Effector memory CD4-positive, alpha-beta T cell (primary cell): ENCODE measurements at places on chromosomes 7 and 10.
A peak's percentile ranks its signal among the peaks of the same experiment; 100 is the strongest.

GRCh38 chr7:26900251-26900650 lies 35.9 kb upstream of the SKAP2 start:
- no peaks in the 10 kb centered on the region for H3K36me3 ChIP-seq
- no peak overlapping the region for H3K4me3 ChIP-seq
- no peaks in the 10 kb centered on the region for H3K27me3 ChIP-seq
- H3K4me1 ChIP-seq: no peaks in the 10 kb centered on the region
- DNase-seq: no peak

DNA sequence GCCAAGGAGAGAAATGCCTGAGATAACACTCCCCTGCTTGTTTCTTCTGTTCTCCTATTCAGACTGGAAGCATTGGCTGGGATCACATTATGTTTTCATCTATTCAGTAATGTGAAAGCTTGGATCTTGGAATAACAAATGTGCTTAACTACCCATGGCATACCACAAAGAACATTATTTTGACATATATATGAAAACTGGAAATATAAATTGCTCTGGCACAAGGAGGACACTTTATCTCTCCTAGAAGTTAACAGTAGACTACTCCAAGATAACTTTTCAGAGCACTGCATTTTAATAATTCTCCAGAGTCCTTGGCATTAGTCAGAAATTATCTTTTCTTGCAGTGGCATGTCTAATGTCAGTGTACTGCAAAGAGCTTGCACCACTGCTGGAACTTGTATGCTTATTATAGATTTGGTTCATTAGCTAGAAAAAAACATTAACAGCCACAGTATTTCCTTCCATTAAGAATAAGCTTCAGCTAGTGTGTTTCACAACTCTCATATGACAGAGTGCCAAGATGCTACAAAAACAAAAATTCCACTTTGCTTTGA lies 169.3 kb upstream of the LRRN3 start:
- H3K27ac ChIP-seq: no peak overlapping the region
- no peak for DNase-seq
- H3K36me3 ChIP-seq: no peaks in the 10 kb centered on the region
- no peaks in the 10 kb centered on the region for H3K4me1 ChIP-seq
- H3K27me3 ChIP-seq: no peaks in the 10 kb centered on the region

- H3K4me3 ChIP-seq: no peak overlapping the region
- H3K4me1 ChIP-seq: no peaks in the 10 kb centered on the region
- no peaks in the 10 kb centered on the region for H3K36me3 ChIP-seq
- peaks cover 21% of the 10 kb centered on the region for H3K27me3 ChIP-seq
- DNase-seq: no peak
These were observed 1.9 kb upstream of the ARHGAP22 start for GRCh38 chr10:48606530-48607355.

DNA sequence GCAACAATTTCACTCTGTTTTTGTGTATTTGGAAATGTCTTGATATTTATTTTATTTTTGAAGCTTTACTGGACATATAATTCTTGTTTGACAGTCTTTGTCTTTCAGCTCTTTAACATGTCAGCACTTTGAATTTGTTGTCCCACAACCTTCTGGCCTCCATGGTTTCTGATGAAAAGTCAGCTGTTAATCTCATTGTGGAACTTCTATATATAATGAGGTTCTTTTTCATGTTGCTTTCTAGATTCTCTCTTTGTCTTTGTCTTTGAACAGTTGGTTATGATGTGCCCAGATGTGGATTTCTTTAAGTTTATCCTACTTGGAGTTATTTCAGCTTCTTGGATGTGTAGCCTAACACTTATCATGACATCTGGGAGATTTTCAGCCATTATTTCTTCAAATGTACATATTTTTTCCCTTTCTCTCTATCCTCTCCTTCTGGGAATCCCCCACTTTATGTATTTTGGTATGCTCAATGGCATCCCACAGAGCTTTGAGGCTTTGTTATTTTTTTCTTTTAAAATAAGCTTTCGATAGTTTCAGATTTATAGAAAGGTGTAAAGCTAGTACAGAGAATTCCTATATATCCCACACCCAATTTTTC lies 9.5 kb upstream of the LMTK2 start:
- H3K27me3 ChIP-seq: no peaks in the 10 kb centered on the region
- H3K27ac ChIP-seq: no peak overlapping the region
- no peak for DNase-seq
- H3K4me1 ChIP-seq: no peaks in the 10 kb centered on the region
- no peak overlapping the region for H3K4me3 ChIP-seq

GRCh38 chr7:36348256-36348655 lies 41.4 kb upstream of the ANLN start:
- no peaks in the 10 kb centered on the region for H3K36me3 ChIP-seq
- H3K4me1 ChIP-seq: no peaks in the 10 kb centered on the region
- H3K27me3 ChIP-seq: no peaks in the 10 kb centered on the region
- H3K4me3 ChIP-seq: no peak overlapping the region
- H3K27ac ChIP-seq: no peak overlapping the region

DNA sequence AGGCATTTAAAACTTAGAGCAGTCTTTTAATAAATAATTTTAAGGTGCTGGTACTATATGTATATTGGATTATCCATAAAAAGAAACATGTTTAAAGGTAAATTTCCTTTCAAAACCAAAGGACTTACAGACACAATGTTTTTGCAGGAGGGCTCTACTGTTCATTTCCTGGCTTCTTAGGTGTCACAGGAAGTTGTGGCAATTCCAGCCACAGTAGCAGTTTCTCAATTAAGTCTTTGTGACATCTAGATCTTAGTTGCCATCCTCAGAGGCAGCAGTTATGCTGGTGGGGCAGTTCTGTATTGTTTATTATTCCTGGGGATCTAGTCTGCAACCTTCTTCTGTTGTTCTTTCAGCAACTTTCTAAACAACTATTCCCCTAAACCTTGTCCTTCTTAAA lies 460.1 kb downstream of the MAGI2 start:
- no peaks in the 10 kb centered on the region for H3K4me1 ChIP-seq
- DNase-seq: no peak
- no peaks in the 10 kb centered on the region for H3K27me3 ChIP-seq
- no peak overlapping the region for H3K27ac ChIP-seq
- no peak overlapping the region for H3K4me3 ChIP-seq

DNA sequence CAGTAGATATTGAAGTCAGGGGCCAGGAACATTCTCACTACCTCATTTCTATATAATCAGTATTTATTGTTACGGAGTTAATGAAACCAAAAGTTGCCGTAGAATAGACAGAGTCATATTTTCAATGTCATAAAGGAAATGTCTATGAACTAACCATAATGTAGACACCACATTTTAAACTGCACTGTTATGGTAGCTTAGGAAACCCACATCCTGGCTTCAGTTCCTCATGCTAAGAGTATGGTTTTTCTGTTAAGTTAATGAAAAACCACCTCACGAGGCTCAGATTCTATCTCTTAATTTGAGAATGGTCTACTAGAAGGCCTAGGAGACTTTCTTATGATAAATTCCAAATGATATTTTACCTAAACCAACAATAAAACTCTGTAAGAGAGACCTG lies 166.5 kb downstream of the TMEM26 start:
- H3K27me3 ChIP-seq: no peaks in the 10 kb centered on the region
- no peak overlapping the region for H3K27ac ChIP-seq
- no peak overlapping the region for H3K4me3 ChIP-seq

GRCh38 chr7:150801946-150802771 lies 1.6 kb downstream of the TMEM176A start:
- no peak overlapping the region for H3K27ac ChIP-seq
- no peak for DNase-seq
- H3K4me3 ChIP-seq: no peak overlapping the region
- no peaks in the 10 kb centered on the region for H3K36me3 ChIP-seq
- H3K4me1 ChIP-seq: peaks cover 17% of the 10 kb centered on the region

DNA sequence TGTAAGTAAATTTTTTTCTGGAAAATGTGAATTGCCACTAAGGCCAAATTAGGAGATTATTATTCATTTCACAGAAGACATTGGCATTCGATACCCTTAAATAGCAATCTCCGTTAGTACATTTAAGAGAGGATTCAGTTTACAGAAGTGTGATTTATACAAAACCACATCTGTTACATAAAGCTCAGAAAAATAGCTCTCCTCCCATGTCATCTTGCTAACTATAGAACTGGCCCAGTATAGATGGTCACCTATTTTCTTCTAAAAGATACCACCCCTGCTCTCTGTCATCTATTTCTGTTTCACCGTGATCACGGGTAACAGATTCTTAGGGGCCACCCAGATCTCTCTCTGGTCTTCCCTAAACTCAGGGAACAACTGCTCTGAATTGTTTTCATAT lies 119.1 kb downstream of the HIP1 start:
- no peak for DNase-seq
- peaks cover 10% of the 10 kb centered on the region for H3K4me1 ChIP-seq
- no peak overlapping the region for H3K4me3 ChIP-seq
- H3K36me3 ChIP-seq: no peaks in the 10 kb centered on the region
- H3K27me3 ChIP-seq: no peaks in the 10 kb centered on the region

DNA sequence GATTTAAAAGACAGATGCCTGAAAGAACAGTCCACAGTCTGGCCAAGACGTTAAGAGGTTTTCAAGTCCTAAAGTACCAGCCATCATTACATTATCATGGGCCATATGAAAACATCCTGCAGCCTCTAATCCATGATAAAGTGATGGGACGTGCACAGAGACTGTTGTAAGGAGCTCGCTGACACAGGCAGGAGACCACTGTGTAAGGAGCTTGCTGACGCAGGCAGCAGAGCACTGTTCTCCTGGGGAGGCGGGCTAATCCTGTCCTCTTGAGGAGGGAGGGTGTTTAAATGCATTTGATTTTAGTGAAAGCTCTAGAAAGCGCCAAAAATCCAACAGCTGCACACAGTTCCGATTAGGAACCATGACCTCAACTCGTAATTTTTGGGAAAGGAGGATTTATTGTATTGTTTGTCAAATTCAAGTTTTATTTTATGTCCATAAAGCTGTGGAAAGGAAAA lies 16.9 kb downstream of the SVIL start:
- H3K27ac ChIP-seq: no peak overlapping the region
- no peaks in the 10 kb centered on the region for H3K4me1 ChIP-seq
- H3K4me3 ChIP-seq: no peak overlapping the region
- no peak for DNase-seq
- H3K36me3 ChIP-seq: no peaks in the 10 kb centered on the region
- H3K27me3 ChIP-seq: no peaks in the 10 kb centered on the region

DNA sequence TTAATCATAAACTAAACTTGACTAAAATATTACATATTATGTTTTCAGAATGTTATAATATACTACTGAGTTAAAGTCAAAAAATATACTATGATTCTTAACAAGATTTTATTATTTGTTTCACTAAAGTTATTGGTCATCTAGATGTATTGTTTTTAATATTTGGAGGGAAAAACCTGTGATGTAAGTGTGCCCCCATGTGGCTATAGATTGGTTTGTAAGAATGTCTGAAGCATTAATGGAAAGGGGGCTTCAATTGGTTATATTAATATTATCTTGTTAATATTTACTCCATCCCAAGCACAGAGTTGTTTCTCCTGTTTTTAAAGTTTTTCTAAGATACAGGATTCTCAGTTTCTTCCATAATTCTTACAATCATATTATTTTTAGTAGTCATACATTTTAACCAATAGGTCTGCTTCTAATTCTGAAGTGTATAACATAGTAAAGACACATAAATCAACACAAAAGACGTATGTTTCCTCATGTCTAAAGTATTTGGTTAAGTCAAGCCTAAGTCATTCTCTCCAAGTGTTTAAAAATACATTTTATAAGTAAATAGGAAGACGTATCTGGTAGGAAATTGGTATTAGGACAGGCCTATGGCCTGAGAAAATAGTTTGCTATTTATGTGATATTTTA lies 58.0 kb downstream of the GNAT3 start:
- no peak overlapping the region for H3K27ac ChIP-seq
- no peak for DNase-seq
- H3K36me3 ChIP-seq: no peaks in the 10 kb centered on the region
- H3K4me3 ChIP-seq: no peak overlapping the region

- no peaks in the 10 kb centered on the region for H3K27me3 ChIP-seq
- DNase-seq: no peak
- H3K4me1 ChIP-seq: no peaks in the 10 kb centered on the region
- no peak overlapping the region for H3K27ac ChIP-seq
- H3K36me3 ChIP-seq: no peaks in the 10 kb centered on the region
These were observed 7.0 kb downstream of the CALML5 start for GRCh38 chr10:5492322-5492855.

GRCh38 chr10:63720676-63721075 lies 199.5 kb downstream of the REEP3 start:
- peaks cover 6% of the 10 kb centered on the region for H3K27me3 ChIP-seq
- no peak for DNase-seq
- no peak overlapping the region for H3K27ac ChIP-seq
- no peaks in the 10 kb centered on the region for H3K4me1 ChIP-seq
- H3K36me3 ChIP-seq: no peaks in the 10 kb centered on the region
- no peak overlapping the region for H3K4me3 ChIP-seq

- no peaks in the 10 kb centered on the region for H3K36me3 ChIP-seq
- H3K27ac ChIP-seq: no peak overlapping the region
- no peaks in the 10 kb centered on the region for H3K27me3 ChIP-seq
These were observed 78.3 kb downstream of the HTR7 start for GRCh38 chr10:90779548-90779947.

- H3K36me3 ChIP-seq: no peaks in the 10 kb centered on the region
- no peak for DNase-seq
- H3K4me1 ChIP-seq: no peaks in the 10 kb centered on the region
- H3K4me3 ChIP-seq: no peak overlapping the region
- no peak overlapping the region for H3K27ac ChIP-seq
- no peaks in the 10 kb centered on the region for H3K27me3 ChIP-seq
These were observed 205.2 kb downstream of the KLF6 start for GRCh38 chr10:3579845-3580244.

GRCh38 chr10:71234004-71234894 lies 21.9 kb downstream of the UNC5B start:
- no peaks in the 10 kb centered on the region for H3K36me3 ChIP-seq
- H3K27me3 ChIP-seq: peaks cover 2% of the 10 kb centered on the region
- H3K4me3 ChIP-seq: no peak overlapping the region
- no peak overlapping the region for H3K27ac ChIP-seq
- no peaks in the 10 kb centered on the region for H3K4me1 ChIP-seq
- no peak for DNase-seq

DNA sequence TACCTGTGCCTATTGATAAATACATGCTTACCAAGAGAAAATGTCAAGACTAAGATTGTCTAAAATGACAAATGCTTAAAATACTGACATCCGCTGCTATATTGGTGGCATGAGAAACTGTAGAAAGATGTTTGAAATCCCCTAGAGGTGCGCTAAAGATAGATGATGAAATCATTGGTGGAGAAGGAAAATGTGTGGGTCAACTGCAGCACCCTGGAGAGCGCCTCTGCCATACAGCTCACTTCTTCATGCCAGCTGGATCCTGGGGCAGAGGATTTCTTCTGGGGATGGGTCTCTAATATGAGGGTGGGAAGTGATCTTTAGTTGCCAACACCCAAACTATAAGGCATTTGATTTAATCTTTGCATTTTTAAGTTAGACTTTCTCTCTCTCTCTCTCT lies 680.4 kb upstream of the POM121L12 start:
- H3K4me1 ChIP-seq: no peaks in the 10 kb centered on the region
- no peak overlapping the region for H3K27ac ChIP-seq
- no peak overlapping the region for H3K4me3 ChIP-seq
- no peaks in the 10 kb centered on the region for H3K36me3 ChIP-seq
- no peaks in the 10 kb centered on the region for H3K27me3 ChIP-seq

GRCh38 chr7:98051118-98051744 lies 55.4 kb upstream of the LMTK2 start:
- peak; percentile 21 for DNase-seq
- H3K36me3 ChIP-seq: no peaks in the 10 kb centered on the region
- peak overlapping the region; percentile 25 for H3K4me3 ChIP-seq
- peaks cover 4% of the 10 kb centered on the region for H3K4me1 ChIP-seq
- H3K27ac ChIP-seq: no peak overlapping the region

GRCh38 chr7:127485482-127485881 lies 93.0 kb upstream of the ZNF800 start:
- no peaks in the 10 kb centered on the region for H3K4me1 ChIP-seq
- H3K36me3 ChIP-seq: no peaks in the 10 kb centered on the region
- H3K27me3 ChIP-seq: no peaks in the 10 kb centered on the region
- no peak overlapping the region for H3K4me3 ChIP-seq
- H3K27ac ChIP-seq: no peak overlapping the region
